AG20443 (cell line): ENCODE measurements at places on chromosomes 3 and 15.

GRCh38 chr3:124802702-124803101 lies 72.5 kb downstream of the UMPS start:
- DNase-seq = no peak

- DNase-seq = no peak
These were observed 50.6 kb upstream of the PYGO1 start for GRCh38 chr15:55638764-55639163.

GRCh38 chr15:90895571-90896117 lies 7.5 kb upstream of the MAN2A2 start:
- no peak for DNase-seq

GRCh38 chr15:50350621-50351020 lies 4.4 kb downstream of the GABPB1 start:
- no peak for DNase-seq

GRCh38 chr3:19885468-19885867 lies 48.5 kb downstream of the EFHB start:
- peak; percentile 58 for DNase-seq

GRCh38 chr15:100191161-100191560 lies 150.6 kb downstream of the ADAMTS17 start:
- no peak for DNase-seq

DNA sequence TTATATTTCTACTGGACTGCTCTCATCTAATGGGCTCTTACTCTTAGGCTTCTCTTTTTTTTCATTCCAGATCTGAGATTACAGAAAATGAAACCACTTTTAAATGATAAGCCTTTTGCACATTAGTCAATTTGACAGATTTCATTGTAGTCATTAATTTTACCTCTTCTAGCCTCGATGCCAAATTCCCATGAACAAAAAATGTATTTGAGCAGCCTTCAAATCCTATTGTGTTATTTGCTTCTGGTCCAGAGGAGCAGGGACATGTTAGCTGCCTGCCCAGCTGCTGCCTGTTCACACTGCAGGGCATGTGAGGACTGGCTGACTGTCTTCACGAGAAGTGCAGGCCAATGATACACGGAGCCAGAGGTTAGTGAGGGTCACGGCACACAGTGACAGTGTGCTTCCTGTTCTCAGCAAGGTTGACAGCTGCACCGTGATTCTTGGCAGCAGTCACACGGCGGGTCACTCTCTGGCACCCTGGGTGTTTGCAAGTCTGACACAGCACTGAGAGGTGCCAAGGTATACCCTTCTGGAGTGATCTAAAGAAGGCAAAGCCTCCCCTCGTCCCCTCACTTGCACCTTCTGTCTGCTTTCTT lies 40.8 kb downstream of the KAT2B start:
- no peak for DNase-seq

DNA sequence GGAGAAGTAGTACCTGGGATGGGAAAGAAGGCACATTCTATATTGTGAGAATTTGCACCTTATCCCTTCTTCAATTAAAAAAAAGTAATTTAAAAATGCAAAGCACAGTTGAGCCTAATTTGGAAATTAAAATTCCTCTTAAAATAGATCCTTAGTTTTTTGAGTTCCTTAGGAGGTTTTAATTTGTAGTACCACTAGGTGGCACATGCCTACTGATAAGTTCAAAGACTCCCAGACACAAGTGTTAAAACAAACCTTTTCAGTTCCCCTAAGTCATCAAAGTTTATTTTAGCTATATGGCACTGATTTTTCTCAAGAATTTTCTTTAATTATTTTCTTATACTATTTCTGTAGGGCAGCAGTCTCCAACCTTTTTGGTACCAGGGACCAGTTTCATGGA lies 127.6 kb upstream of the AZI2 start:
- peak; percentile 51 for DNase-seq

- DNase-seq = no peak
These were observed 613.4 kb downstream of the ZPLD1 start for GRCh38 chr3:103048068-103048722.

DNA sequence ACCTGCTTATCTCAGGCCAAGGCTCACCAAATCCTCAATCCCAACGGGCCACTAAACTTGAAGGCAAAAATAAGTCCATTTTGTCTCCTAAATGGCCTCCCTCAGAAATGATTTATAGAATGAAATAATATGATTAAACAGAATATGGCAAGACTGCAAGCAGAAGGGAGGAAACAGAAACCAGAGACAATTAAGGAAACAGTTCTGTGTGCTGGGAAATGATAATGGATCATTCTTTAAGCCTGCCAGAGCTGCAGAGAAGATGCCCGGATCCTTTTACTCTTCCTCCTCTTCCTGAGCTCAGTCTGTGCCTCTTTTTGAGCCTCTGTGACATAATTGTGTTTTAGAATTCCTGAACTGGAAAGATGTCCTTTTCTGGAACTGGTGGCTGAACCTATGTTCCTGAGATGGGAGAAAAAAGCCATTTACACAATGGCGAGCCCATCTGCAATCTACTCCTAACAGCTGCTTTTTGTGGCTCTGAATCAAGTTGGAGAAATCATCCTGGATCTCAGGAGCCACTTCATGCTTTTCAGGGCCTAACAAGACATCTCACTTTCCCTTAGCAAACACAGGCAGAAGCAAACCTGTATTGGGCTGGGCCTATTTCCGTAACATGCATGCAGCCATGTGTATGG lies 2.8 kb upstream of the ABHD2 start:
- DNase-seq = no peak

- no peak for DNase-seq
These were observed 425.3 kb upstream of the CBLB start for GRCh38 chr3:106294121-106294520.

- no peak for DNase-seq
These were observed 42.7 kb downstream of the SERP1 start for GRCh38 chr3:150503402-150504099.

DNA sequence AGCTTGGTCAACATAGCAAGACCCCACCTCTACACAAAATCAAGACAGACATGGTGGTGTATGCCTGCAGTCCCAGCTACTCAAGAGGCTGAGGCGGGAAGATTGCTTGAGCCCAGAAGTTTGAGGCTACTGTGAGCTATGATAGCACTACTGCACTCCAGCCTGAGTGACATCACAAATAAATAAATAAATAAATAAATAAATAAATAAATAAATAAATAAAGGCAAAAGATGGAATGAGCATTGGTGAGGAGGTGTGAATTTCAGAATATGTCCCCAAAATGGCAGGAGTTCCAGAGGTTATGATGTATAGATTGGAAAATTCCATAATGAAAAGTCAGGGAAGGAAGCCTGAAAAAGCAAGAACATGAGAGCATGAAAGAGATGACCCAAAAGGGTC lies 249.9 kb downstream of the MEX3B start:
- no peak for DNase-seq

- no peak for DNase-seq
These were observed 39.8 kb downstream of the SMARCC1 start for GRCh38 chr3:47741925-47742324.

- no peak for DNase-seq
These were observed 22.4 kb downstream of the SPTSSB start for GRCh38 chr3:161348796-161349400.

DNA sequence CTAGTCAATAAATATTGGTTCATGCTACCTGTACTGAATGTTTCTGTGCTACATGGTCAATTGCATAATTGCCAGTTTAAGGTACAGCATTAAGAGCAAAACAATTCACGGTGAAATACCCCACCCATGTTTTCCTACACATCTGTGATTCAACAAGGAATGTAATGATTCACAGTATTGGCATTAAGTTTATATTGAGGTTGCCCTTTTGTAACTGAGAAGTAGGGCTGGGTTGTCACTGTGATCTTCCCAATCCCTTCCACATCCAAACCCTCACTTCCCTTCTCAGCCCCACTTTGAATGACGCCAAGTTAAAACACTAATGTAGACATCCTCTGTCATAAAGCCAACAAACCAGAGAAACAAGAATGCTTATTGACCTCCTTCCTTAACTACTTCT lies 112.0 kb upstream of the TJP1 start:
- DNase-seq = no peak

DNA sequence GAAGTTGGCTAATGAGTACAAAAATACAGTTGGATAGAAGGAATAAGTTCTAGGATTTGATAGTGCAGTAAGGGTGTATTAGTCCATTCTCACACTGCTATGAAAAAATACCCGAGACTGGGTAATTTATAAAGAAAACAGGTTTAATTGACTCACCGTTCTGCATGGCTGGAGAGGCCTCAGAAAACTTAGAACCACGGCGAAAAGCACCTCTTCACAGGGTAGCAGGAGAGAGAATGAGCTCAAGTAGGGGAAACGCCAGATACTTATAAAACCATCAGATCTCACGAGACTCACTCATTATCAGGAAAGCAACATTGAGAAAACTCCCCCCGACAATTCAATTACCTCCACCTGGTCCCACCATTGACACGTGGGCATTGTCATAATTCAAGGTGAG lies 483.3 kb downstream of the TUSC7 start:
- no peak for DNase-seq

DNA sequence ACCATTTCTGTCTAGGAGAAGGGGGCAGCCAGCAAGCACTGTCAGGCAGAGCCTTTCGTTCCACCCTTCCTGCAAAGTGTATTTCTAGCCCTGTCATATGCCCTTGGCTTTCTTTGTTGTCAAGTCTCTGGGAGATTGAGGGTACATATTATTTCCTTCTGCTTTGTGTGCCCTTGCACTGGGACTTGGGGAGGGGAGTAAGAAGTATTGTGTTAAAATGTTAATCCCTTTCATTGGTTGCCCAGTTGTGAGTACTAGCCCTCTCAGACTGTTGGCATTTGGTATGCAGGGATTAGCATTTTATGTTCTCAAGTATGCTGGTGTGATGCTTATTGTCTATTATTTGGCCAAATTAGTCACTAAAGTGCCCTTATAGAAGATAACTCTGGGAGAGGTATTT lies 63.9 kb downstream of the RBM6 start:
- DNase-seq = no peak

GRCh38 chr3:166481340-166481739 lies 644.1 kb upstream of the BCHE start:
- DNase-seq = no peak

DNA sequence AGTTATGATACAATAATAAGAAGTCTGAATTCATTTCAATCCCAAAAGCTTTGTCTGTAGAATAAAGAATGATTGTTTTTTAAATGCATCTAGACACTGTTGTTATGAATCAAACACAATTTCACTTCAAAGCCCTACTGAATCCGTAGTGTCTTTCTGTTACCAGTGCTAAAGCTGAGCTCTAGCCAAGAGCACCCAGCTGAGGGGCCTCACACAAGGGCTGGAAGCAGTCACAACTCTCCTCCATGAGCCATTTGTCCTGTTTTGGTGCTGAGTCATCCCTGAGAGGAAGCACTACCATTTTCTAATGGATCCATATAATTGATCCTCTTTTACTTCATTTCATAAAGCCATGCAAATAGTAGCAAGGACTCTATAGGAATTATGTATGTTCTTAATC lies 158.2 kb upstream of the ANKRD28 start:
- DNase-seq = no peak

DNA sequence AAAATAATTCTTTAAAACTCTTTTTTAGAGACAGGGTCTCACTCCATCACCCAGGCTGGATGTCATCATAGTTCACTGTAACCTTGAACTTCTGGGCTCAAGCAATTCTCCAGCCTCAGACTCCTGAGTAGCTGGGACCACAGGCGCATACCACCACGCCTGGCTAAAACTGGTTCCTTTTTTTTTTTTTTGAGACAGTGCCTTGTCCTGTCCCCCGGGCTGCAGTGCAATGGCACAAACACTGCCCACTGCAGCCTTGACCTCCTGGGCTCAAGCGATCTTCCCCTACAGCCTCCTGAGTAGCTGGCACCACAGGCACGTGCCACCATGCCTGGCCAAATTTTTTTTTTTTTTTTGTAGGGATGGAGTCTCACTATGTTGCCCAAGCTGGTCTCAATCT lies 23.7 kb upstream of the FURIN start:
- no peak for DNase-seq

DNA sequence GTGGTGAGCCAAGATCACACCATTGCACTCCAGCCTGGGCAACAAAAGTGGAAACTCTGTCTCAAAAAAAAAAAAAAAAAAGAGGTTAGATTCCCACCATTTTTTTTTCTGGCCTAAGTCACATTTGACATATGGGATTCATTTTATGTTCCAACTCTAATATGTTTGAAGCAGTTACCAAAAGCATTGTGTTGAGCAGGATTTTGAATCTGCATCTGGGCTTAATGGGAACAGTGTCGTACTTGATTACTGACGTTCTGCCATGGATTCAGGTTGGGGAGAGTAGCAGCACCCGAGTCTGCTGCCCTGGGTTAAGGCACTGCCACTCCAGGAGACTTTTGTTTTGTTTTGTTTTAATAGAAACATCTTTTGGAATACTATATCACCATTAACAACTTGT lies 348.7 kb upstream of the TBL1XR1 start:
- DNase-seq = no peak

DNA sequence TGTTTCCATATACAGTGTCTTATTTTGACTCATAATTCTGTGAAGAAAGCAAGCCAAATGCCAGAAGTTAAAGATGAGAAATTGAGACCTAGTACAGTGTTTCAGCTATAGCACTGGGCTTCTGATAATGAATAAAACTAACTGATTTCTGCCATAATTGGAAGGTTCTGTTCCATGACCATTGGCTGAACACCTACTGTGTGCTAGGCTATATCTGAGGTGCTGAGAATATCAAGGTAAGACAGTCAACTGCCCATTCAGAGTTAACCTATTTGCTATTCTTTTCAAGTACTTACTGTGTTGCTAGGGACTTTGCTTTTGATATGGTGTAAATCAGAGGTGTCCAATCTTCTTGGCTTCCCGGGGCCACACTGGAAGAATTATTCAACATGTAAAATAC lies 73.4 kb downstream of the LHFPL4 start:
- DNase-seq = no peak
